ENCODE measurements at places on chromosomes 12 and 14.

DNA sequence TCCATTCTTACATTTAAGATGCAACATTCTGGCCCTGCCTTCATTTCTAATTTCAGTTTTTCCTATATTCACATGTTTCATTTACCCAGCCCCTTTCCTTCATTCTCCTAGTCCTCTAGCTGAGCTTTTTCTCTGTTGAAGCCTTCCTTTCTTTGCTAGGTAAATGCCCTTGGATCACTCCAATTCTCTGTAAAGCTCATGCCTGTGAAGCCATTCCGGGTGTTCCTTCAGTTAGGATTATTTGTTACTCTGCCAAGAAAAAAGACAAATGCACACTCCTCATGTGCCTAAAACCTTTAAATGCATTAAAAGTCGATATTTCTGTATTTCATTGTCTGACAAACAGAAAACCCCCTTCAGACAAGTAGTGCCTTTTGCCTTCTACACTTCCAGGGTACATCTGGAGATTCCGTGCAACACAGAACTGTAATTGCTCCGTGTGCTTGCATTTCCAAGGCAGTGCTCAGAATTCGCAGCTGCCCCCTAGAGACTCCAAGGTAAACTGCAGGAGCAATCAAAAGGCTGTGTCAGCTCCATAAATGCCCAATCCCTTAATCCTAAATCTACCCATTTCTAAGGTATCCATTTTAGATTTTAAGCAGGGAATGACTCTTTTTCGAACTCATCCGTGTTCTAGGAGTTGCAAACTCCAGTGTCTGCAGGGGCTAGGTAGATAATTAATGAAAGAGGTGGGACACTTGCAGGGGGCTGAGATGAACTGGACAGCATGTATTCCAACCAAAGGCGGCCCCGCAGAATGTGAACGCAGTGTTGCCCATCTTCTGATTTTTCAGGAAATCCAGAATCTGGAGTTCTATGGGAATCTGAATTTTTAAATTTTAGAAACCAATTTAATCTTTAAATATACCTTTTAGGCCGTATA, 320.2 kb downstream of the GRIN2B start:
- DNase-seq, result peak; percentile 47

DNA sequence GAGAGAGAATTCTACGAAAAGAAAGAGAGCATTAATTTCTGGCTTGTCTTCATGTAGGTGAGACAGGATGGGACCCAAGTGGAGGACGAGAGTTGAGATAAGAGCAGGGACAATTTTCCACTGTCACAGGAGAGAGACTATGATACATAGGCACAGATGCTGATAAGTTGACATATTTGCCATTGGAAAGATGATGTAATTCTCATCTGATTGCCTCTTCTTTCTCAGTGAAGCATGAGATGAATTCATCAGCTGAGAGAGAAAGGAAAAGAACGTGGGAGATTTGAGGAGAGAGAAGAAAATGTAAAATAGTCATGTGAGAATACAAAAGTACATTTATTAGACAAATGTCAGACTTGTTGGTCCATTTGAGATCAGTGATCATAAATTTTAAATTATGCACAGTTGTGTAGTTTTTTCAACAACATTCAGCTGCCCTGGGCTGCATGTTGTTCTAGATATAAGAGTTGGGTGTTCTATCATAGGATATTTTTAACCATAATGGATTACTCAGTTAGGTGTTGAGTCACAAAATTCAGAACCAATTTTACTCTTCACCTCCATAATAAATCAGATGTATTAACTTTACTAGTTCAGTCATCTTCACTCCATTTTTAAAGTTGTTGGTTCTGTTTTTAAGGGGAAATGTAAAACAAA, 222.9 kb downstream of the DPY19L2 start:
- no peak for DNase-seq

GRCh38 chr12:110312581-110313360, 31.7 kb downstream of the ATP2A2 start:
- DNase-seq, result peak; percentile 68

DNA sequence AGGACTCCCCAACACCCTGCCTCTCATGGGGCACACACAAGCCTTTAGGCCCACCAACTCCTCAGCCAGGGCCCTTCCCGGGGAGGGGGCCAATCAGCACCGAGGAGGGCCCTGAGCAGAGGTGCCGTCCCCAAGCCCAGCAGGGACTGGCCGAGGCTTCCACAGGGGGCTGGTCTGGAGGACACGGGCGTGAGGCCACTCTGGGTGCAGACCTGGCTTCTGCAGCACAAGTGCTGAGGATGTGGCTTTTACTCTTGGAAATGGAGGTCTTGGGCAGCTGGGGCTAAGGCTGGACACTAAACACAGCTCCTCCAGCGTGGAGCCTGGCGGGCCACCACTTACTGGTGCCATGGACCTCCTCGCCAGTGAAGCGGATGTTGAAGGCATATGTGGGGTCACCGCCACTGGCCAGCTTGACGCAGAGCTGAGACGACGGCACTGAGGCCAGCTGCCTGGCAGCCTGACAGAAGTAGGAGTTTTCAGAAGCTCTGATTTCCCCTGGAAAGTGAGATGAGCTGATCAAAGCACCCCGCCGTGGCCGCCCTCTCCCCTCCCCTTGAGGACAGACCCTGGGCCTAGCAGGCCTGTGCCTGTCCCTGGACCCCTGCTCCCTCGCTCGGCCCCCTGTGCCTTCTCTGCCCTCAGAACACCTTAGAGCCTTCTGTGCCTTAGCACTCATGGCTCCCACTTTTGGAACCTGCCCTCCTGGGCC, 44.0 kb downstream of the TRAFD1 start:
- no peak for DNase-seq

DNA sequence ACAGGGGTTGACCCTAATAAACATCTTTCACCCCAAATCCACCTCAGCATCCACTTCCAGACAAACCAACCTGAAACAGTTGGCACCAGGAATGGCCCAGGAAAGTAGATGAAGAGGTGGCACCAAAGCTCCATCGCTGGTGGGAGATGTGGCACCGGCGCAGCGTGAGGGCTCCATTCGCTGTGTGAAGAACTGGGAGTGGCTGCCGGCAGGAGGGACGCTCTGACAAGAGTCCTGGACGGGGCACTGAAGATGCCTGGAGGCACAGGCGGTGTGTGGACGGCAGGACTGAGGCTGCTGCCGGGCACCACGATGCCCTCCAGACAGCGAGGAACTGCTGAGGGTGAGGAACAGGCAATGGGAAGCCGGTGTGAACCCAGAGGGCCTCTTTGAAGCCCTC, 29.3 kb downstream of the DIO3 start:
- DNase-seq, result no peak

DNA sequence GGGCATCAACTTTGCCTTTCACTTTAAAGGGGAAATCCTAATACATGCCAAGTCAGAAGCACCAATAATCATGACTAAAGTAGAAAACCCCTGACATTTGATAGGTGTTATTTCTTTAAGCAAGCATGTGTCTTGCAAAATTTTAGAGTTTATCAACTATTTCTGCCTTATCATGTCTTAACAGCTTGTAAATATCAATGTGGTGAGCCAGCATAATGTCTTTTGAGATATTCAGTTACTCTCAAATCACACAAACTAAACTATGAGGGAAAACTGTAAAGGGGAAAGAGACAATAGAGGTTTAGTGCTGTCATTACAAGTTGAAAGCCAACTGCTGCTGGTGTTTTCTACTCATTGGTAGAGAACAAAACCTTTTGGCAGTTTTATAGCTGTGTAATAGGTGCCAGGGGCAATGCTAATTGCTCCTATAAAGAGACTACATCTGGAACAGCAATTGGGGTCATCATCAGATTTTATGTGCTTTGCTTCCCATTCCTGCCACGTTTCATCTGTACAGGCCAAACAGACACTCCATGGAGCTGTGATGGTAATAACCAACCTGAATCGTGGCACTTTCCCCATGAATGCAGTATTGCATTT, 1027.4 kb downstream of the FSCB start:
- DNase-seq, result no peak

GRCh38 chr14:21097636-21098075, 799 bp downstream of the ZNF219 start:
- no peak for DNase-seq

DNA sequence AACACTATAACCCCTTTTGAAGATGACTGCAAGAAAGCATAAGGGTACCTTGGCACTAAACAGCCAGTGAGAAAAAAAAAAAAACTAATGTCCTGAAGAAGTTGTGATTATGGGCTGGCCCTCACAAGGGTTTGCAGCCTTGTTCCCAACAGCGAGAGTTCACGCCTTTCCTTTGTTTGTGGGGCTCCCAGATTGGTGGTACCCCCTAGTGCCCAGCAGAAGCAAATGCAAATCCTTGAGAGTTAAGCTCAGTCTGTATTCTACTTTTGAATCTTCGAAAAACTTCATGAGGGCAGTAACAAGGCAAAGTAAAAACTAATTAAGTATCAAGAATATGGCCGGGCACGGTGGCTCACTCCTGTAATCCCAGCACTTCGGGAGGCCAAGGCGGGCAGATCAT, 238.9 kb upstream of the LMO3 start:
- DNase-seq, result no peak

- no peak for DNase-seq
Observed at GRCh38 chr14:20799456-20799891, 3.2 kb downstream of the RNASE1 start.

DNA sequence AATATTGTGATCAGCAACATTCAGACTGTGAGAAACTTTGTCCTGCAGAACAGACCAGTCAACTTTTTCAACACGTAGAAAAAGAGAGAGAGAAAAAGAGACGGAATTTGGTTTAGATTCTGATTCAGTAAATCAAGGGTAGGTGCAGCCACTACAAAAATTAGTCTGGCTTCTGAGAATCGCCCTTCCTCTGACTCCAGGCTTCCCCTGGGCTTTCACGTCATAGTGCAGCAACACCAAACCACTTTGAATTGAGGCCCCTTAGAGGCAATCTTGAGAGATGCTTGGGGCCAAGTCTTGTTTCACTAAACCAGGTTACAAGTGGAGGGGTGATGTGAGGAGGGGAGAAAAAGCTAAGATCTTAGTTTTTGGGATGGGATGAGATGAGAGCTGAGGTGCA, 37.5 kb upstream of the PTGR2 start:
- DNase-seq, result peak; percentile 56

All from activated CD4-positive, alpha-beta T cell treated with anti-CD3 and anti-CD28 coated beads, Interleukin-2, Interleukin-6, amounts not matched to agents 100 ng/mL and 50 ng/mL, durations not matched to agents 16 hours and 8 hours (primary cell).